Stimulated activated CD8-positive, alpha-beta memory T cell treated with anti-CD3 and anti-CD28 coated beads, Interleukin-7, amount 100 ng/mL, for 1 hour (primary cell): ENCODE measurements at places on chromosomes 1 and 21.

GRCh38 chr1:43001434-43001833 lies 42.8 kb upstream of the SLC2A1 start:
- DNase-seq = no peak

- DNase-seq = no peak
These were observed 4.2 kb downstream of the SDC3 start for GRCh38 chr1:30904191-30904961.

DNA sequence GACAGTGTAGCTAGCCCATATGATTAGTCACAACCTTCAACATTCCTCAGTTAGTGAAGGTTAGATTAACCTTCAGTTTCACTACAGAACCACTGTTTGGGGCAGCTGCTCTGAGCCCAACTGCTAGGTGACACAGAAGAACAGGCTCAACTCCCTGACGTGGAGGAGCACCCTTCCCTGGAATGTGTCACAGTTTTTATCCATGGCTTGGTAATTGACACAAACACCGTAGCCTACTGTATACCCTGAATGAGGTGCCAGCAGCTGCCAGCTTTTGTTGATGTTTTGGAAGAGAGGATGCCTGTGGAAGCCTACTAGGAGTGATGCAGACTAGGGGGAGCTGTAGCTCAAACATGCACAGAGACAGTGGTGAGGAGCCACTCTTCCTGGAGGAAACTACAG lies 56.6 kb upstream of the CR2 start:
- no peak for DNase-seq

GRCh38 chr1:230070321-230071208 lies 3.5 kb downstream of the GALNT2 start:
- DNase-seq = no peak

GRCh38 chr1:29004798-29005197 lies 90.4 kb downstream of the EPB41 start:
- no peak for DNase-seq

DNA sequence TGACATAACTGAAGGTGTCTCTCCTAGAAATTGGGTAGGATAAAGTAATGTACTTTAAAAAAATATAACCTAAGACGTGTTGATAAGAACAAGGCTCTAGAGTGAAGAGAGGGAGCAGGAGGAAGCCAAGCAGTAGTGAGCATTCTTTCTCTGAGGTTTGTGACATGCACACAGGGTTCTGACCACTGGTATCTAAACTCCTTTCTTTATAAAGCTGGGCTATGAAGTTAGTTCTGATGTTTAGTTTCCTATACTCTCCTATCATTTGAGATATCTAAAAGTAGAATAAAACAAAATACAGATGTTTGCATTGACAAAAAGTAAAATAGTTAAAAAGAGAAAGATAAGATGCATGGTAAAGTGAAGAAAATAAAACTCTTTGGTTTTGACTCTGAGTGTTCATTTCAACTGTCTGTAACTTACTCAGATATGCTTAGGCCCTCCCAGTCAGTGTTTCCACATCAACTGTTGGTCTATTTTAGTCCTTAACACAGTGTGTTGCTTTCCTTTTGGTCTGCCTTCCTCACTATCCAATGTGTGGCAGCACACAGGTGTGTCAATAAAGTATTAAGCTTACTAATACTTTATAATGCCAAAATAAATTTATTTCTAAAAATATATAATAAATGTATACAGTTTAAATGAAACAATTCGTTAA lies 543.5 kb downstream of the PTPRC start:
- no peak for DNase-seq

- no peak for DNase-seq
These were observed 364.1 kb upstream of the LYPLAL1 start for GRCh38 chr1:218809625-218810024.

GRCh38 chr1:108636876-108637275 lies 24.0 kb downstream of the HENMT1 start:
- no peak for DNase-seq

DNA sequence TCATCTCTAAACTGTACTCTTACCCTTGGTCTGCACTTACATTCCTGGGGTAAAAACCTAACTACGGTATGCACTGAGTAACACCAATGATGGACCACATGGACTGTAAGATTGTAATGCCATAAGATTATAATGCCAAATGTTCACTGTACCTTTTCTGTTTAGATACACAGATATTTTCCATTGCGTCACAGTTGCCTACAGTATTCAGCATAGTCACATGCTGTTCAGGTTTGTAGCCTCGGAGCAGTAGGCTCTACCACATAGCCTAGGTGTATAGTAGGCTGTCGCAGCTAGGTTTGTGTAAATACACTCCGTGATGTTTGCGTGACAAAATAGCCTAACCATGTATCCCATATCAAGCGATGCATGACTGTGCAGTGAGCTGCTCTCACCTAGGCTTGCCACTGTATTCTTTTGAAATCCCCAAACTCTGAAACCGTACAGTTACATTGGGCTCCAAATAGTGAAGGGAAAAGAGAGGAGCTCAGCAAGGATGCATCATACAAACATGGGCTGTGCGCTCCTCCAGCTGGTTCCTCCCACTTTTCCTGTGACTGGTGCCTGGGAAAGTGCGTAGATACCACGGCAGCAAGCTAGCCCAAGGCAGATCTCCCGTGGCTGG lies 35.2 kb downstream of the CFAP57 start:
- no peak for DNase-seq

GRCh38 chr1:109161858-109162606 lies 48.1 kb downstream of the ELAPOR1 start:
- DNase-seq = no peak

- DNase-seq = no peak
These were observed 98.7 kb upstream of the USP24 start for GRCh38 chr1:55313903-55314302.

GRCh38 chr1:36486439-36487335 lies 4.0 kb upstream of the CSF3R start:
- DNase-seq = no peak

- no peak for DNase-seq
These were observed 350.8 kb downstream of the PTPRU start for GRCh38 chr1:29586991-29587745.

- DNase-seq = peak; percentile 29
These were observed 898 bp upstream of the TMEM200B start for GRCh38 chr1:29124366-29125236.

DNA sequence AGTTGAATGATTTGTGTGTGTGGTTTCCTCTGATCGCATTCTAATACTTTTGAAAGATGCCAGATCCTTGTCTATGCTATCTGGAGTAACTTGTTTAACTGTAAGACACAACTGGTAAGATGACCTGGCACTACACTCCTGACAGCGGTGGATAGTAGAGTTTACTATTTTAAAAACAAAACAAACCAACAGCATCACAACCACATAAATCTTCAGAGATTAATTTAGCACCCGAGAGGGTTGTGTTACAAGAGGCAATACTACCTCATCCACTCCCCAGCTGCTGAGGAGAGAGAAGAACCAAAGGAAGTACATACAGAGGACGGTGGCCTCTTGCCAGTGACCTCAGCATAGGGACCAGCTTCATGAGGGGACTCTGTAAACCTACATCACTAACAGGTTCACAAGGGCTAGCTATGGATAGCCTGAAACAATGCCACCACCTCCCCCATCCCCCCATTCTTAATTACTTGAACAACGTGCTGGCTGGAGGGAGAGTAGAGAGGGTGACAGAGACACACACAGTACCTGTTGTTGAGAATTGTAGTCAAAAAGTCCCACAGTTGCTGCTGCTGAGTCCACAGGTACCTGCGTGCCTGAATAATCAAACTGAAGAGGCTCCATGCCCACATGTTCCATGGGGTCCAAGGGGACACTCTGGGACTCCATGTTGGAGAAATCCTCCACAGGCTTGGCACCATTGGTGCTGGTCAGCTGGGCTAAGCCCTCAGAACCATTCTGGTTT lies 73.5 kb downstream of the PUM1 start:
- no peak for DNase-seq

DNA sequence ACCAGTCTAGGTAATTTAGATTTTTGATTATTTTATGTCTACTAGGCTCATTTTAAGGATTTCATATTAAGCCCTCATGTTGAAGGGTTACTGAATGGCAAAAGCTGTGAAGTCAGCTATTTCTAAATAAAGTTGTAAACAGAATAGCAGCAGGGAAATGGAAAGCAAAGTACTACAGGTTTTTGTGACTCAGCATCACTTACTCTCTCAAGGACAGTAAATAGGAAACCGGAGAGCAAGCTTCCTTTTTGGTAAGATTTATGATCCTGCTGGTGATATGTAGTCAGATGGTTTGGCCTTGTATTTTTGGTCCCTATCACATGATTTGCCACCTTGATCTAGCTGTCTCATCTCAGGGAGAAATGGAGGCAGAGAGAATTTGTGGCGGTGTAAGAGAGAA lies 226.0 kb downstream of the RPS6KC1 start:
- DNase-seq = no peak

DNA sequence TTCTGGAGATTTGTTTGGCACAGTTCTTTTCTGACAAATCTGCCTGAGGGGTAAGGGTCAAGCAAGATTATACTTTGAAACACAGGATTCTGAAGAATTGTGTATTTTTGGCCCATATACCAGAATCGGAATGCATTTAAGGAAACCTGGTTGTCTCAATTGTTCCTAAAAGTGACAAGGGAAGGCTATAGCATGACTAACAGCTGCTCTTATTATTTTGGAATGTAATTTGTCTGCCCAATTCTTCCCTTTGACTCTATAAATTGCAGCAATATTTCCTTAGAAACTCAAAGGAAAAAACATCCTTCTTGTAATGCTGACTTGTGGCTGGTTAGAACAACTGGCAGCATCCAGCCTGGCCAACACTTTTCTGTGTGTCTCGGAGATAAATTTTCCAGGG lies 15.8 kb upstream of the VCAM1 start:
- no peak for DNase-seq

DNA sequence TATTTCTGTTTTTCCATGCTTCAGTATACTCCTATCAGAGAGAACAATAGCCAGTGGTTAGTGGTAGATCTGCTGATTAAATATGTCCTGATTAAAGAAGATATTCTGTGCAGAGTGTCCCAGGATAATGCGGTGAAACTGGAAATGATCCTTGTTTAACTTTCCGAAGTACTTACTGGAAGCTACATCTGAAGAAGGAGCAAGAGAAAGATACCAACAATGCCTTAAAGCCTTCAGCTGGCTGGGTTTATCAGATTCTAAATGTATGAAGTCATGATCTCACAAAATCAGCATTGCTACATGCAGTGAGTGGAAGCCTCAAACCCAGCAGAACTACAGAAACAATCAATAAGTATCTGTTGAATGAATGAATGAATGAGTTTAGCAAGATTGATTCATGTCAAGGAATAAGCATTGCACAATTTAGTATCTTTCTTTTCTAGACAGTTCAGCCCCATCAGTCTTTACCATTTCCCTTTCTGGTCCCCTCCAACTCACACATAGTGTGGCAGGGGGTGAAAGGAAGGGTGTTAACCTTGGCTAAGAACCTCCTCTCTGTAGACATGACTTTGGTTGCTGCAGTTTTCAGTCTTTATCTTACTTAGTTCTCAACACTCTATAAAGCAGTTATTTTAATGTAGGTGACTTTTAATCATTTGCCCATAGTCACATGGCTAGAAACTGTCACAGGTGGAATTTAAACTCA lies 24.7 kb upstream of the DNASE2B start:
- no peak for DNase-seq

GRCh38 chr1:116372191-116372590 lies 853 bp upstream of the ATP1A1 start:
- no peak for DNase-seq

DNA sequence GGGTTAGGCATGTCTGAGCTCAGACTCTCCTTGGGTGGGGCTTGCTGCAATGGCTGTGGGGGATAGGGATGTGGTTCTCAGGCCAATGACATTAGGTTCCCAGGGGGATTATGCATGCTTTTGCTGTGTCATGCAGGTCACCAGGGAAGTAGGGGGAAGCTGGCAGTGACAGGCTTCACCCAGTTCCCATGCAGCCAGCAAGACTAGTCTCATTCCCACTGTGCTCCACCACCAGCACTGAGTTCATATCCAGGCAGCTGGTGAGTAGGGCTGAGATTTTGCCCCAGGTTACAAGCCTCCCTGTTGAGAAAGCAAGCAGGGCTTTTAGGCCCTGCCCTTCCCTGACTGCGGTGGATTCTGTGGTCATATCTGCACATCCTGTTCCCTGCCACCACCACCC lies 32.1 kb upstream of the PLA2G5 start:
- DNase-seq = no peak

GRCh38 chr1:160567858-160568682 lies 11.2 kb downstream of the CD84 start:
- DNase-seq = peak; percentile 29
